ENCODE measurements at places on chromosomes 2 and 18.

DNA sequence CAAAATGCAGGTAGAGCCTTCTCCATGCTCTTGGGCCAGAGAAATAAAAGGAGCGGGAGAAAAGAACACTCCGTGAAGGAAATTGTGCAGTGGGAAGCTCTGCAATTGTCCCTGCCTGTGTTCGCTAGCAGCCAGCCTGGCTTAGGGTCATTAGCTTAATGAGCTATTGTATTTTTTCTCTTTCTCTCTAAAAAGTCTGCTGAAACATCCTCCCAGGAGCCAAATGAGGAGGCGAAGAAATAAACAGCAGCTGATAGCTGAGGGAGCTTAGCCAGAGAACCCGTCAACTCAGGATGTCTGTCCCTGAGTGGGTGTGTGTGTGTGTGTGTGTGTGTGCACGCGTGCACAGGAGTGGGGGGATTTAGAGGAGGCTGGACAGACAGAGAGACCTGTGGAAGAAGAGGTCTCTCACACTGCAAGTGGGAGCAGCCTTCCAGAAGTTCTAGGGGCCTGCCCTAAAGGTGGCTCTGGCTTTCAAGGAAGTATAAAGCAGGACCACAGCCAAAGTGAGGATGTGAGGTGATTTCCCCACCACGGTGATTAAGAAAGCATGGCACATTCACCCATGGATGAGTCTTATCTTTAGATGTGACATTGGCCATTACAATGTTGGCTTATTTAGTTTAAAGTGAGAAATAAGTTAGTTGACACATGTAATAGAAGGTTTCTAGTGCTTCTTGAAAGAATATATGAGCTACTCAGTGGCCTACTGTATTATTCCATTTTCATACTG lies 690.4 kb downstream of the RNF144A start:
- no peak for DNase-seq

GRCh38 chr2:190649035-190649797 lies at the start of gene NAB1:
TSS of gene NAB1 (plus strand) at chr2:190649083. CDS start at chr2:190659177, 10,094 bp downstream.
- DNase-seq, result no peak

DNA sequence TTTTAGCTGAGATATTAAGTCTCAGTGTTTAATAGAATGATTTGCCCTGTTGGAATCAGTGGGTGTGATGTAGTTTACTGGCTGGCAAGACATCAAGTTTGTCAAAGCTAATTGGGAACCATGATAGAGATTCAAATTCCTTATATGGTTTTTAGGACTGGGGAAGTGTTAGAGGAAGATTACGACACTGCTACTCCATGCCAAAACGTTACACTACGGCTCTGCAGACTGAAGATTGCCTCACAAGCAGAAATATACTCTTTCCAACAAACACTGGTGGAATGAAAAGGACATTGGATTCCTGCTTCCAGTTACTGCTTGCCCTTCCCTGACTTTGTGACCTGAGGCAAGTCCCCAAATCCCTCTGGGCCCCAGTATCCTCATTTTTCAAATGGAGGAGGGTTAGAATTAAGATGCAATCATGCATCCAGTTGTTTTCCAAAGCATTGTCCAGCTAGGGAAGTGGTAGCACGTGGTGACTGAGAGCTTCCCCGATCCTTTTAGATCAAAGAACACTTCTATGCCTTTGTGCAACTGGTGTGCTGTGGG lies 147.6 kb downstream of the CDC42EP3 start:
- DNase-seq, result peak; percentile 46

DNA sequence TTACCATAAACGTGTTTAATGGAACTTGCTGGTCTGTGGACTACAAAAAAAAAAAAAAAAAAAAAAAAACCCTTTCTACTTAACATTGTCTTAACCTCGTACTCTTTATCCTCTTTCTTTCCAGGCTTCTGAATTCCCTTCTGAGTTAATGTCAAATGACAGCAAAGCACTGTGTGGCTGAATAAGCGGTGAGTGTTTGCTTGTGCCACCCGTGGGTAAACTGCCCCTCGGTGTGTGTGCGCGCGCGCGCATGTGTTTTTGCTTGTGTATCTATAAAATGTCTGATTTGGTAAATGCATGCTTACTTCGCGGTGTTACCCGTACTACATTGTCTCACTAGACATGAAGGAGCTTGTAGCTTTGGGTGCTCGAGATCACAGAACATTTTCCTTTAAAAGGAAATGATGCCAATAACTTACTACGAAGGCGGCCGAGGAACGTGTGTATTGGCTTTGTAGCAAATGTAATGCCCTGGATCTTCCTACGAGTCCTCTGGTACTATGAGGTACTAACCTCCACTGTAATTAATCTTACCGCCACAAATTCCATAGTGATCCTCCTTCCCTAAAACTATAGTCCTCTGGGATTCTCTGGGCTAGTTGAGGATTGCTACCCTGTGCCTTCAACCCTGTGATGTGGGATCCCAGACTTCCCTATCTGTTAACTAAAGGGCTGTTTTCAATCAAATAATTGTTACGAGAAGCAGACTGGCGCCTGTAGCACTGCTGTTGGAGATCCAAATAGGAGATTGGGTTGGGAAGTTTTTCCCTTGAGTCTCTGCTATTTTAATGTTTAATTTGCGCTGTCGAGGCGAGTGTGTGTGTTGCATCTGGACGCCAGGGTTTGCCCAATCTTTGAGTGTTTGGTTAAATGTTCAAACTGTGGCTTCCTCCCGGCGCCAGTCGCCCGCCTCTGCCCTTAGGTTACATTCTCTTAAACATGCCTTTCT lies 1.1 kb downstream of the ID2 start:
- DNase-seq, result no peak

DNA sequence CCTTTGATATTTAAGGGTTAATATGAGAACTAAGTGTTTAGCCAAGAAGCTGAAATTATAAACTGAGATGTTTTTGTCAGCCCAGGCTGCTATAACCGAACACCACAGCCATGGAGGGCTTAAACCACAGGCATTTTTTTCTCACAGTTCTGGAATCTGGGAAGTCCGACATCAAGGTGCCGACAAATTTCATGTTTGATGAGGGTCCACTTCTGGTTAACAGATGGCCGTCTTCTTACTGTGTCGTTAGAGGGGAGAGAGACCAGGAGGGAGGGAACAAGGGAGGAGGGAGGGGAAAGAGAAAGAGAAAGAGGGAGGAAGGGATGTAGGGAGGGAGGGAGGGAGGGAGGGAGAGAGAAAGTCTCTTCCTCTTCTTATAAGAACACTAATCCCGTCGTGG lies 6.5 kb upstream of the CNDP2 start:
- DNase-seq, result peak; percentile 77

DNA sequence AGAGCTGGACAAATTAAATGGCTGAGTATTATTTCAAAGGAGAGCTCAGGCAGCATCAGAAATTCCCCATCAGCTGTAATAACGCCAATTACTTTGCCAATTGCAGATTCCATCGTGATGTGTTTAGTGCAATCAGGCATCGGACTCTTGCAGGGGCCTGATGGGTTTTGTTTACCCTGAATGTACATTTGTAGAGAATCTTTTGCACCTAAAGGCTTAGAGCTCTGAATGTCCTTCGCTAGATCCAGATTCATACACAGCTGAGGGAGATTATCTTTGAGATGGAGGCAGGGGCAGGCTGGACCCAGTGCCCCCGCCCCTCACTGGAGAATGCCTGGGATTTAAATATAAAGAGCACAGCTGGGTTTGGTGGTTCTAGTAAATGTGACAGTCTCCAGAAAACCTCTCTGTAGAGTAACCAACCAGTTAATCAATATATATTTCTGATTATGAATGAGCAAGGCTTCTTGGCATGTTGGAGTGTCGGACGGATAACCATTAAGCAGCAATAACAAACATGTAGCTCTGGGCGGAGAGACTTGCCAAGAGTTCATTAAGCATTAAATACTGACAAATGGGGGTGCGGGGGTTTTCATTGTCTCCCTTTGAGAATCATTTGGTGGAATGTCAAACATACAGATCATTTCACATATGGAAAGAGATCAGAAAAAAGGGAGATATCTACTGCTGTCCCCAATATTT lies 200.9 kb downstream of the SETBP1 start:
- no peak for DNase-seq

- DNase-seq, result no peak
These were observed 127.2 kb upstream of the MAPRE2 start for GRCh38 chr18:34913837-34914661.

Data from astrocyte of the cerebellum (primary cell).